ENCODE measurements at places on chromosomes 4 and X. TPM values are rescaled to one million over a fixed set of nuclear protein-coding genes. Genes with fewer than 3 reads are reported as not detected.

The CD38 gene
- 0.52 TPM for total RNA-seq

The S100P gene
- total RNA-seq, result not detected

The FAM149A gene
- total RNA-seq, result 31.9 TPM

The MAOA gene
- total RNA-seq, result 9.9 TPM

The CPZ gene
- 0.20 TPM for total RNA-seq

The RBMXL3 gene
- total RNA-seq, result not detected

The ANAPC4 gene
- 26.2 TPM for total RNA-seq

The TEX11 gene
- total RNA-seq, result 0.05 TPM

The CYSLTR1 gene
- not detected for total RNA-seq
